Right renal pelvis (tissue), 4 donors: ENCODE measurements at places on chromosomes 3 and 15. TPM values are rescaled to one million over a fixed set of nuclear protein-coding genes. Genes with fewer than 3 reads are reported as not detected.

The ITIH1 gene
- polyA plus RNA-seq: 0.56 TPM

The CP gene
- polyA plus RNA-seq: 1.1 TPM

The KCNH8 gene
- polyA plus RNA-seq: 1.00 TPM

The GJD2 gene
- polyA plus RNA-seq: not detected

The TGM4 gene
- polyA plus RNA-seq: 0.11 TPM

The PP2D1 gene
- polyA plus RNA-seq: 0.30 TPM

The STRIT1 gene
- polyA plus RNA-seq: 1.8 TPM

The AHSG gene
- polyA plus RNA-seq: 0.39 TPM

The PRSS50 gene
- polyA plus RNA-seq: 2.0 TPM

The CCR8 gene
- polyA plus RNA-seq: not detected

DNA sequence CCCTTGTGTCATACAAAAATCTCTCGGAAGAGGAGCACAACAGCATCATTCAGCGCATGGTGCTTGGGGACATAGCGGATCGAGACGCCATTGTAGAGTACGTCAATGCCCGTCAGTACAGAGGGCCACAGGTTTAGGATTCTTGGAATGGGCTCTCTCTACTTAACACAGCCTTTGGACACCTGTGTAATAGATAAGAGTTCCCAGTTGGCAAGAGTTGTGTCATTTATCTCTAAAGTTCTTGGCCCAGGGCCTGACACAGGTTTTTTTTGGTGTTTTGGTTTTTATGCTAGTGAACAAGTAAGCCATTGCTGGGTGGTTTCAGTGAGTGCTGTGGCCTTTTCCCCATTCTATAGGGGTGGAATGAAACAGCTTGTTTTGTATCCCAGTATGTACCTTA, 54.1 kb downstream of the SNRK start:
- no peak for DNase-seq

- DNase-seq: no peak
These were observed 447.0 kb upstream of the NECTIN3 start for GRCh38 chr3:110624576-110624975.

- no peak for DNase-seq
These were observed 33.4 kb upstream of the PSMD6 start for GRCh38 chr3:64056606-64057180.

DNA sequence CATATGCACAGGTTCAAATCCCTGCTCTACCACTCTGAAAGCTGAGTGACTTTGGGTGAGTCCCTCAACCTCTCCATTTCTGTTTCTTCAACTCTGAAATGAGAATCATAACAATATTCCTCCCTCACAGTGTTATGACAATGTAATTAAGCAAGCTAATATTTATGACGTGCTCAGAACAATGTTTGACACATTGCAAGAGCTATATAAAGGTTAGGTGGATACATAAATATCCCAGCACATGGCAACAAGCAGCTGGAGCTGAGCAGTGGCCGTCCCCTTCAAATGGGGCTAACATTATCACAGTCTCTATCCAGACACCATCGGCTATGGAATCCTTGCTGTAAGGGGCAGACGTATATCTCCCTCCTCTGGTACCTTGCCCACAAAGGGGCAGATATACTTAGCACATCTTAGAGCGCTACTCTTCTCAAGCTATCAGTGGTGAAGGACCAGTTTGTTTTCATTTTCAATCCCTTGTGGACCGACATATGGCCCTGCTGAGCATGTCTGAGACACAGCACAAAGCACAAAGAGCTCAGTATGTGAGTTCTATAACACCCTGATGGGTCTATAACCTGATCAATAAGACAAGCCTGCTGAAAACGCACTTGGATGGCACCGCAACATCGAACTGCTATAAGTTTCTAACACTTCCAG, 80.9 kb downstream of the PRICKLE2 start:
- DNase-seq: no peak

GRCh38 chr3:114706591-114707232, 412.9 kb downstream of the TIGIT start:
- no peak for DNase-seq

GRCh38 chr15:62135532-62136134, 29.5 kb downstream of the C2CD4B start:
- DNase-seq: no peak

- no peak for DNase-seq
These were observed 48.9 kb downstream of the GLDN start for GRCh38 chr15:51390241-51390965.

- no peak for DNase-seq
These were observed 49.9 kb downstream of the LRRFIP2 start for GRCh38 chr3:37124435-37124834.

GRCh38 chr15:99955532-99955931, 222.3 kb upstream of the LYSMD4 start:
- DNase-seq: no peak

DNA sequence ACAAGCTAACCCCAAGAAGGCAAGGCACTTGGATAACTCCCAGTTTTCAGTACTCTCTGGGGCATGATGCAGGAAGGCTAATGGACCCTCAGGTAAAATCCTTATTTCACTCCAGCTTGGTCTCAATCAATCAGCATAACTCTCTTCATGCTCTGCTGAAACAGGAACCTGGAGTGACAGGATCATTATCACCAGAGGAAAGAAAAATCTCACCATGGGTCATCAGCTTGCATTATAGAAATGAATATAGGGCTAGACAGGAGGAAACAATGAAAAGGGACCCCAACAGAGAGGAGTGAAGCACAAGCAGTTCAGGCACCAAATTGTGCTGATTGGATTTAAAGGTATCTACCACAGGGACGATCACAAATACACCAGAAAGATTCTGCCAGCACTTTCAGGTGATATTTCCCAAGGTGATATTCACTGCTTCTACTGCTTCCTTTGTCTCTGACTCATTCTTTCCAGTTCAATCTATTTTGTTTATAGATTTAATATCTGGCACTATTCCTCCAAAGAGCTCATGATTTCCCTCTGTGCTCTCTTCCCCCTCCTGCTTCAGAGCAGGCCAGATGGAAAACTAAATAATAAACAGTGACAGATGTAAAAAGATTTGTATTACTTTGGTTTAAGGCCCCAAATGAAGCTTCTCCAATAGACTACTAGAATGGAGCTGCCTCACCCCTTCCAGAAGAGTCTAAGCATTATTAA, 22.9 kb upstream of the THUMPD3 start:
- no peak for DNase-seq

DNA sequence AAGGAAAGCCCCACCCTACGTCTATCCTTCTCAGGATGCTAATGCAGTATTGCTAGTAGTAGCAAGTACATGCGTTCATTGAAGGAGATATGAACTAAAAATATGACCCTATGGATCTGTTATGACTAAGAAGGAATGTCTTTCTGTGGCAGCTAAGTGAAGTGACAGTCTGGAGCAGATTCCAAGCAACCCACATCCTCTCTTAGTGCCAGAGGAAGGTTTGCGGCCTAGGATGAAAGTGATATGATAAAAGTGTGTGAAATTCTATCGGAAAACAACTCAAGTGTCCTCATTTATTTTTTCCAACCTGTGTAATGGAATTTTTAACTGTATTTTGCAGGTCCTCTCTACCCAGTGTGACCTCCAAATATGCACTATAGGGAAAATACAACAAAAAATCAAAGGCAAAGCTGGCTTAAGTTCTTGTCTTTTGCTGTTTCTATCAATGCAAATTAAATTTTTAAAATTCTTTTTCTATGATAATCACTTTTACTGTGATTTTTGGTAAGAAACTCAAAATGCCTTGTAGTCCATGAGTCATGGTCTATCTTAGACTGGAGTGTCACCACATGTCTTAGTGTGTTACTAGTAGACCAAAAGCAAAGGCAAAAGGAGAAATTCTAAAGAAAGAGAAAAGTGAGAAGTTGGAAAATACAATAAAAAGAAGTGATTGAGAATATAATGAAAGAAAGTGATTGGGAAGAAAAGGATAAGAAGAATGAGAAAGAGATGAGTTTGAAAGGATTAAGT, 161.2 kb upstream of the TMCO5A start:
- no peak for DNase-seq

DNA sequence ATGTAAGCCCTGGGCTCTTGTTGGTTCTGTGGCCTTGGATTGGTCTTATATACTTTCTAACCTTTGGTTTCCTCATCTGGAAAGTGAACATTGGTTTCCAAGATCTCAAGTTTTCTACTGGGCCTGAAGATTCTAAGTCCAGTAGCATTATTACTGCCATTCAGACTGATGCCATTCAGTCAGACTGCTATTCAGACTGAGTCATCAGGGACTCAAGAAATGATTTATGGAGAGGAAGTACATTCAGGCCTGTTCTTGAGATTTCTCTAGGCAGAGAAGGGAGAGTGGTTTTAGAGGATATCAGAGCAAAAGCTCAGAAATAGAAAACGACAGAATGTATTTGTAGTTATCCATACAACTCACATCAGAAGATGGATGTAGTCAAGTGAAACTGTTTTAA, 557.2 kb downstream of the NR2F2 start:
- no peak for DNase-seq

DNA sequence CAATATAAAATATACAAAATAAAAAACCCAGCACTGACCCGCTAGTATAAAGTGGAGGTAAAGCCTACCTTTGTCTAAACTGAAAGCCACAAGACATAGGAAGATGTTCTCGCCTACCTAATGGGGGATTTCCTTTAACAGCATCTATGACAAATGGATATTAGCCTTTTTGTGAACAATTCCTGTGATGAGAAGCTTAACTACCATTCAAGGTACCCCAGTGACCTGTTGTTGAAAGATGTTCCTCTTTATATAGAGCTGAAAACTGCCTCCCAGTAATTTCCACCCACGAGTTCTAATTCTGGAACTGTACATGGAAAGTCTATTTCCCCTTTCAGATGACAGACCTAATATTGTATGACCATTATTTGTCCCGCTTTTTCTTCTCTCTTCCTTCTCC, 109.8 kb upstream of the RASGRP1 start:
- no peak for DNase-seq

GRCh38 chr15:52261498-52262242, 33.9 kb downstream of the MYO5C start:
- DNase-seq: peak; percentile 44

DNA sequence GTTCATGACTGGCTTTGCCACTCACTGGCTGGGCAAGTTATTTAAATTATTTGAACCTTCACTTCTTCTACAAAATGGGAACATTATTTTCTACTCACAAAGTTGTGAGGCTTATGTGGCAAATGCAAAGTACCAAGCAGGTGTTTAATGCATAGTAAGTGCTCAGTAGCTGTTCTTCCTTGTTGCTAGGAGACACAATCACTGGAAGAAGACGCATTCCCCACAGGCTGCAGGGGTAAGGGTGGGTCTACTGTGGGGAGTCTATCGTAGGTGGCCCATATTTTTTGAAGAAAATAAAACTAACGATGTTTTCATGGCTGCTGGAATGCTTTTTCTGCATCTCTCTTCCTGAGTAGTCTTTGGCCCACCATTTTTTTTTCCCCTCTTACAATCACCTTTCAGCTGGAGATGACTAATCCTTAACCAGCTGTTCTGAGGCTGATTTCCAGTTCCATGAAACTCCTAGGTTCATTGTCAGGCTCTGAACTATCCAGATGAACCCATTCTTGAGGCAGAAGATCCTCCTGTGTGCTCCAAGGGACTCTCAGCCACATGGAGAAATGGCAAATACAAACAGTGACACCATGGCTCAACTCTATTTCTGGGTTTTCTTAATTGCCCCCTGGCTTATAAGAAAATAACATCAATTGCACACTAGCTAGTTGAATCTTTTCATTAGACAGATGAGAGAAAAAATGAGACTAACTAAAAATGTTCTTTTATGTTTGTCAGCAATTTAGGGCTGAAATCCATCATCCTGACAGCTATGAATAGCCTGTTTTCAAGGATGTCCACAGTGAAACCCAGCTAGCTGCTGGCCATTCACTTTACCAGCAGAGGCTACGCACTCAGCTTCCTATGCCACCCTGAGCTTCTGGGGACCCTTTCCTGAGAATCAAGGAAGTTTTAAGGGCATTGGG, 108.3 kb upstream of the ETV5 start:
- DNase-seq: no peak

DNA sequence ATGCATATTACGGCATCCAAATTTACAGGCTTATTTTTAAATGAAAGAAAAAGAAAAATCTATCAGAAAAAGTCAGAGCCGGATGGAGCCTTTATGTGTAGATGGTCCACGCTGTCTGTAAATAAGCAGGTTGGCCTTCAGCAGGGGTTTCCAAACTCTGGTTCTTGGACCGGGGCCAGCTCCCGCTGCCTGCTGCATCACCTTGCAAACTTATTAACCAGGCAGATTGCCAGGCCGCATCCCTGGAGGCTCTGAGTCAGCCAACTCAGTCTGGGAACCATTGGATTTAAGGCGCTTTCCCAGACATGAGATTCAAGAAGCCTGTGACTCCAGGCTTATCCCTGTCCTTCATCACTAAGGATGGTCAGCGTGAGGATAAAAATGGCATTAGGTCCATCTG, 212.4 kb downstream of the OPA1 start:
- DNase-seq: no peak

DNA sequence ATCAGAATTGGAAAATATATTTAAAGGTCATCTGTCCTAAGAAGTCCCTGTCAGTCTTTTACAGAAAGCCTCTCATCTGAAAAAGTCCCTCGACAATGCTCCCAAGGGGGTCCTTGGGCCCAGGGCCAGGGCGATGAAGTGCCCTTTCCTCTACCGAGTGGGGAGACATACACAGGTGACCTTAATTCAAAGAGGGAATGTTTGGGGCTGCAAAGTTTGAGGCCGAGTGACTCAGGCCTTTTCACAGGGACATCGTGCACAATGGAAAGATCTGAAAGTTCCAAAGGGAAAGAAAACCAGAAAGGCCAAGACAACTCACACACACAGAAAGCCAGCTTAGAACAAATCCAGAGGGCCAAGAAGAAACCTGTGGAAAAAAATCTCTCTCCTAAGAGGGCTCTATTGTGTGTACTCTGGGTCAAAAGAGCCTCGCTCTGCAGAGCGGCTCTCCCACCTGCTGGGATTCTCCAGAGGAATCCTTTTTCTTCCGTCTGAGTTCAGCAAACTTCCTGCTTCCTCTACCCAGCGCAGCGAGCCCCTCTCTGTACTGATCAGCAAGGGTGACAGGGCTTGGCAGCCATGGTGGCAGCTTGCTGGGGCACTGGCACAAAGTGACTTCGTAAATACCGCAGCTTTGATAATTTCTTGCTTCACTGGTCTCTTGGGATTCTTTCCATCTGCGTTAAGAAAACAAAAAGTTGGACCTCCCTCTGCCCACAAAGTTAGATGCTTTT, 259.1 kb downstream of the OPA1 start:
- DNase-seq: no peak

DNA sequence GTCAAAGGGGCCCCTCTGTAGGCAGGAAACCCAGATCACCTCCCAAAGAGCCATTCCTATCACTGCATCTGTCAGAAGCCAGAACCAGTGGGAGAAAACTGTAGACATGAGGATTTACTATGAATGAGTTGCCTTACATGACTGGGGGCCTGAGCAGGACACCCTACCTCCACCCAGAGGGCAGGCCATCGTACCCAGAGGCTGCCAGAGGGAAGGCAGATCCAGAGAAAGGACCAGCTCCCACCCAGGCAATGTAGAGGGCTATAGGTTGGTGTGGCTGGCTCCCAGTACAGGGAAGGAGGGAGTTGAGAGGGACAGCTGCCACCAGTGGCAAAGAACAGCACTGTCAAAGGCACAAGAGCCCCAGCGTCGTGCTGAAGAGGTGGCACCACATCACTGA, 233.2 kb downstream of the OCA2 start:
- no peak for DNase-seq
